AML-193 (cell line): ENCODE measurements at places on chromosomes 16 and 17.

- DNase-seq, result no peak
These were observed 69.3 kb downstream of the ABR start for GRCh38 chr17:1110541-1110861.

GRCh38 chr17:16872351-16873173 lies 99.4 kb downstream of the TNFRSF13B start:
- no peak for DNase-seq

- no peak for DNase-seq
These were observed 68.0 kb upstream of the CBX4 start for GRCh38 chr17:79907217-79907715.

DNA sequence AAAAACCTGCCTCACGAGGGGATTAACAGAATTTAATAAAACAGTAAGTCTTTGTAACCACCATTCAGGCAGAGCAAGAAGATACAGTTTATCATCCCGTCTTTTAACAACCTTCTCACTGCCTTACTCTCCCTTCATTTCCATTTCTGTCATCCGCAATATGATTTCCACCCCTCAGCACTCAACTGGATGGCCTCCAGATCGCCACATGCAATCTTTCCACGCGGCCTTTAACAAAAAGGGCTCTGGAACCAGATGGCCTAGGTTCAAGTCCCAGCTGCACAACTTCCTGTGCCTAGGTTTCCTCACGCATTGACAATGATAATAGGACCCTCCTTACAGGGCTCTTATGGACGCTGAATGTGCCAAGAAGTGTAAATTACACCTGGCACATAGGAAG lies 103.6 kb downstream of the GAS7 start:
- DNase-seq, result no peak

GRCh38 chr17:75260641-75261335 lies 618 bp downstream of the GGA3 start:
- no peak for DNase-seq

GRCh38 chr17:2211661-2212399 lies 91.8 kb downstream of the SMG6 start:
- DNase-seq, result no peak

GRCh38 chr17:35906191-35906925 lies 24.2 kb downstream of the RDM1 start:
- DNase-seq, result no peak

DNA sequence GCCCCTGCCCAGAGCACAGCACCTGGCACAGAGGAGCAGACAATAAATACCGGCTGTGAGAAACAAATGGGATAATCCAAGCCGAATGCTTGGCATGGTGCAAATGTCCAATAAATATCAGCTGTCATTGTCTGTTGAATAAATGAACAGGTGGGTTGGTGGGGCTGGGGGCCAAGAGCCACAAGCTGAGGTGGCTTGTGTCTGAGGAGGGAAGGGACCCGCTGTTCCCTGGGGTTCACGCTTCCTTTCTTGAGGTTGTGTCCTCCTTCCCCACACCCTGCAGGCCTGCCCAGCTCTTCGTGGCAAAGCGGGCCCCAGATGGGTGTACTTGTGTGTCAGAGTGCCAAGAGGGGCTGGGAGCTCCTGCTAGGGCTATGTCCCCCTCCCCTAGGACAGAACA lies 38.6 kb downstream of the ARHGAP27 start:
- DNase-seq, result no peak

DNA sequence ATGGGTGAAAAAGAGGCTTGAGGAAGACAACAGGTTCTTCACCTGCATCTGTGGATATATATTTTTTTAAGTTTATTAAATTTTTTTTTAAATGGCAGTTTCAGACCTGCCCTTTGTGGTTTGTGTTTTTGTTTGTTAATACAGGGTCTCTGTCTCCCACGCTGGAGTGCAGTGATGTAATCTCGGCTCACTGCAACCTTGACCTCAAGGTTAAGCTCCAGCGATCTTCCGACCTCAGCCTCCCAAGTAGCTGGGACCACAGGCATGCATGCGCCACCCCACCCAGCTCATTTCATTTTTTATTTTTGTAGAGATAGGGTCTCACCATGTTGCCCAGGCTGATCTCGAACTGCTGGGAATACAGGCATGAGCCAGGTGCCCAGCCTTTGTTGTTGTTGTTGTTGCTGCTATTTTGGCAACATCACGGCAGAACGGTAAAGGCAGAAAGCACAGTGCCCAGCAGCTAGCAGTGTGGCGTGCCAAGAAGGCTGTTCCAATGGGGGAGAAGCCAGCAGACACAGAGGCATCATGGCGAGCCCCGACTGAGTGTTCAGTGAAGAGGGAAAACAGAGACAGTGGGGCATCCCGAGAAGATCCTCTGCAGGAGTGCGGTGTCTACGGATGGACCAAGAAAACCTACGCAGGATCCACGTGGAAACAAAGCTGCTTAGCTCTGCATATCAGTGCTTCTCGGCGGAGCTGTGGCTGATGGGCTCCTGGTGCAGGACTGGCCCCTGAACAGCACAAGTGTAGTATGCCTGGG lies 19.6 kb downstream of the TMC6 start:
- no peak for DNase-seq

- no peak for DNase-seq
These were observed 122.4 kb downstream of the HIC1 start for GRCh38 chr17:2177235-2177811.

GRCh38 chr17:79070266-79070880 lies 4.3 kb upstream of the ENGASE start:
- no peak for DNase-seq

- DNase-seq, result no peak
These were observed 100.6 kb downstream of the STXBP4 start for GRCh38 chr17:55068862-55069811.

GRCh38 chr16:5905935-5906334 lies 808.3 kb upstream of the EEF2KMT start:
- DNase-seq, result no peak

- no peak for DNase-seq
These were observed 26.3 kb downstream of the STAT5B start for GRCh38 chr17:42249681-42250446.

- no peak for DNase-seq
These were observed 10.7 kb downstream of the CCDC40 start for GRCh38 chr17:80047176-80047575.

GRCh38 chr16:2270588-2271470 lies 2.9 kb upstream of the RNPS1 start:
- no peak for DNase-seq

- no peak for DNase-seq
These were observed 6.2 kb downstream of the TAF1C start for GRCh38 chr16:84180519-84181140.

DNA sequence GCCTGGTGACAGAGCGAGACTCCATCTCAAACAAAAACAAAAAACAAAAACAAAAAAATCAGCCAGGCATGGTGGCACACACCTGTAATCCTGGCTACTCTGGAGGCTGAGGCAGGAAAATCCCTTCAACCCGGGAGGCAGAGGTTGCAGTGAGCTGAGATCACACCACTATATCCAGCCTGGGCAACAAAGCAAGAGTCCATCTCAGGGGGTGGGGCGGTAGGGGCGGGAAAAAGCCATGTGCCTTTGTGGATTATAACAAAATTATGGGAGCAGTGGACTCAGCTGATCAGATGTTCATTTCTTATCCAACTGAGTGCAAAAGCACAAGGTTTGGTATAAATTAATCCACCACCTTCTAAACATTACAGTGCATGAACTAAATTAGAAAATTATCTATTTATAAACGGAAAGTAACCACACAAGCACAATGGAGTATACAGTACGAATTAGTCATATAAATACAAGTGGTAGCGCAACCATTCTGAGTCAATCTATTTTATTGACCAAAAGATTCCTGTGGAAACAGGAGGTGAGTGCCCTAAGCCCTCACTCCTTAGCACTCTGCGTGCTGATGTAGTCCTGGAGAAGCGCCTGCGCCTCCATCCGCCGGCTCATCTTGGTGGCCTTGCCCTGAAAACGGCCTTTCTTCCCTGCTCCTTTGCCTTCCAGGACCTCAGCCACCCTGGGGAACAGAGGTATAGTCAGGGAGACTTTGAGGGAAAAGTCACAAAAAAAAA lies 14.0 kb downstream of the AARSD1 start:
- DNase-seq, result no peak

DNA sequence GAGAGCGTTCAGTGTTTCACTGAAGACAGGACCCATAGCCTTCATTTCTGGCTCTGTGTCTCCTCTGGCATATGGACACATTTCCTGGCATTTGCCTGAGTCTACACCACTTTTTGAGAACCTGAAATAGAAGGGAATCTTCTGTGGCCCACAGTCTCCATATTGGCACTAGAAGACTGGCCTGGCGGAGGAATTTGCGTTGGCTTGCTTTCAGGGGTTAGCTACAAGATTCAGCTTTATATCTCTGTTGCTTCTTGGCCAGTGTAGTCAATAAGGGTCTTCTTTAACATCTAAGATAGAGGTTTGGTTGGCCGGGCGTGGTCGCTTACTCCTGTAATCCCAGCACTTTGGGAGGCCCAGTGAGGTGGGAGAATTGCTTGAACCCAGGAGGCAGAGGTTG lies 12.8 kb upstream of the CLEC18C start:
- DNase-seq, result no peak

DNA sequence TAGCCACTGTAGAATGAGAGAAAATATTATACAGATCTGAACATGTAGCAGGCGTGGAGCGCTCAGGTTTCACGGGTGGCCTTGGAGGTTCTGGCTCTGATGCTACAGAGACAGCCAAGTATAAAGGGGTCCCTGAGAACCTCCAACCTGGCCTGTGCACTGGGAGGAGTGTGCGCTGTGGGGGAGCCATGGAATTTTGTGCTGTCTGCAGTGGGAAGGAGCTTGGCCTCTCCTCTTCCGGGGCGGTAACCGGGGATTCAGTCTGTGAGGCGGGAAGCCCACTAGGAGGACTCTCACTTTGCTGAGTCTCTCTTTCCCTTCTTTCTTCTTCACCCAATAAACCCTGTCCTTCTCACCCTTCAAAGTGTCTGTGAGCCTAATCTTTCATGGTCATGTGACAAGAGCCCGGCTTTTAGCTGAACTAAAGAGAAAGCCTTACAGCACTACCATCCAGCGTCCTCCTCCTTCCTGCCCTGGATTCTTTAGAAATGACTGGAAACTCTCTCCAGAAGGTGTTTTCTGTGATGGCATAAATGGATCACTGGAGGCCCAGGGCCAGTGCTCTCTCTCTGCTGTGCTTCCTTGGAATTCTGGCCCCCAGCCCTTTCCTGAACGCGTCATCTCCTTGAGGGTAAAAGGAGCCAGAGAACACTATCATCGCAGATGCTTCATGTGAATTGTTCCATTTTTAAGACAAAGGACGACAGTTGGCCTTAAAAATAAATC lies 232.1 kb upstream of the CACNG5 start:
- no peak for DNase-seq

DNA sequence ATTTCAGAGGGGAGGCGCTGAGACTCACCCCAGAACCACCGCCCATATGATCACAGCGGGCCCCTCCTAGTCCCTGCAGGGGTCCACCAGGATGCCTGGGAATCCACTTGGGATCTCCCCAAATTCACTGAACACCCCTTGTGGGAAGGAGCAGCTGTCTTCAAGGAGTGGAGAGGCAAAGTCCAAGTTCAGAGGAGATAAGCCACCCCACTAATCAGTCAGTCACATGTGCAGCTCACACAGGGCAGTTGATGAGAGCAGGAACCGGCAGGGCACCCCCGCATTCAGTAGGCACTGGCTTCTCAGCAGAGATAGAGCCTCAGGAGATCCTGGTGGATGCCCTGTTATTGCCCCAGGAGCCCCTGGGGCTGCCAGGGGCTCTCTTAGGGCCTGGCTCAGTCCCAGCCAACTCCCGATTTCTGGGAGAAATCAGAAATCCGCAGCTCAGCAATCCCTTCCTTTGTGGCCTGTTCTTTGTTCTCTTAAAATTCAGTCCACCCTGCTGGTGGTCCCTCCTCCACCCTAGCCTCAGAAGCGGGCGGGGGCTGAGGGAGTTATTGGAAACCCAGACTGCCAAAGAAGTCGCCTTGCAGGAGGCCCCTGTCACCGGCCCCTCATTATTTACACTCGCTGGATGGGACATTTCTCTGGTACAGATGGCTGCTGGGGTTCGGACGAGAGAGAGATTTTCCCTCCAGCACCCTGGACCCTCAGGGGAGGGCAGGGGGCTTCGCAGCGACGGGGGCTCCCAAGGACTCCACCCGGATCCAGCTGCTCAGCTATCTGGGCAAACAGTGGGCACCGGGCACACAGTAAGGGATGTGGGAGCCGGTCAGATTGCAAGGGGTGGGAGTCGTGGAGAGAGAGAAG lies 1.8 kb downstream of the CDC42EP4 start:
- DNase-seq, result no peak

DNA sequence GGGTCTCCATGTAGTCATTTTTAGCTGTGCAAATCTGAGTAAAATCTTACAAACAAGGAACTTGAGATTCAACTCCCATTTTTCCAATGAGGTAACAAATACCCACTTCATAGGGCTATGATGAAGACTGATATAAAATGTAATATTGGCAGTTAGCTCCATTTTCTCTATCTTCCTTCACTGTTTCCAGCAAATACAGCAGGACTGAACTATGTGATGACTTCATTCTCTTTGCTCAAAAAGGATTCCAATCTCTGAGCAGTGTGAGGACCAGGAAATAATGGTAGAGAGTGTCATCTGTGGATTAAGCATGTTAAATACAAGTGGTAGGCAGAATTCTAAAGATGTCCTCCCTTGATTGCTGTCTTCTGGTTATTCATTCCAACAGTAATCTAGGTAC lies 18.3 kb downstream of the RND2 start:
- no peak for DNase-seq

GRCh38 chr17:6245301-6246177 lies 175.4 kb downstream of the WSCD1 start:
- no peak for DNase-seq

DNA sequence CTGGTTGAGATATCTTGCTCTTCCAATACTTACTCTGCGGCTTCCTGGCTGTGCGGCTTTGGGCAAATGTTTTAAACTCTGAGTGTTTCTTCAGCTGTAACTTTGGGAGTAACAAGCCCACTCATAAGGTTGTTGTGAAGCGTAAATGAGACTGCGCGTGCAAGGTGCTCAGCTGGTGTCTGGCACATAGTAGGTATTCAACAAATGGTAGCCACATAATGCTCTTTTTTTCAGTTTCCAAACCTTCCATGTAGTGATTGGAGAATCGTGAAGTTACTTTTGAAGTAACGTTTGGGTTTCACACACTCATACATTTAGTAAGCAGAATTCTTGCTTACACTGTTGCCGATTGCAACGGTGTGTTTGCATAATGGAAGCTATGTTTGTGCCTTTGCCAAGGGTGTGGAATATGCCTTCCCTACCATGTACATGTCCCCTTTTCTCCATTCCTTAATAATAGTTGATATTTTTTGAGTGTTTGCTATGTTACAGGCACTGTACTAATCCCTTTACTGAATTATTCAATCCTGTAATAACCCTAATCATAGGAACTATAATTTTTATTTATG lies 829 bp downstream of the DHRS7B start:
- DNase-seq, result no peak

DNA sequence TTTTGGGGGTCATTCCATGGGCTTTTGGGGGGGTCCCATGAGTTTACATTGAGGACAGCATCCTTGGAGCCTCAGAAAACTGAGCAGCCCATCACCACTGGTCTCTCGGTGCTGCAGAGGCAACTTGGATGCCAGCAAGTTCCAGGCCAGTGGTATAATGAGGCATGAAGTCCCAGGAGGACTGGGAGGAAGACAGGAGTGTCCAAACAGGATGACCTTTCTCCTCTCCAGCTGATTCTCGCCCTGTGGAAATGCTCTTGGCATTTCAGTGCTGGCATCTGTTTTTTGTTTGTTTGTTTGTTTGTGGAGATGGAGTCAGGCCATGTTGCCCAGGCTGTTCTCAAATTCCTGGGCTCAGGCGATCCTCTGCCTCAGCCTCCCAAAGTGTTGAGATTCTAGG lies 347.6 kb downstream of the SNX29 start:
- DNase-seq, result no peak

- no peak for DNase-seq
These were observed 2409.2 kb downstream of the TP53TG3F start for GRCh38 chr16:35868630-35869029.
